RWPE2 (cell line): ENCODE measurements at places on chromosomes 2 and 18.

DNA sequence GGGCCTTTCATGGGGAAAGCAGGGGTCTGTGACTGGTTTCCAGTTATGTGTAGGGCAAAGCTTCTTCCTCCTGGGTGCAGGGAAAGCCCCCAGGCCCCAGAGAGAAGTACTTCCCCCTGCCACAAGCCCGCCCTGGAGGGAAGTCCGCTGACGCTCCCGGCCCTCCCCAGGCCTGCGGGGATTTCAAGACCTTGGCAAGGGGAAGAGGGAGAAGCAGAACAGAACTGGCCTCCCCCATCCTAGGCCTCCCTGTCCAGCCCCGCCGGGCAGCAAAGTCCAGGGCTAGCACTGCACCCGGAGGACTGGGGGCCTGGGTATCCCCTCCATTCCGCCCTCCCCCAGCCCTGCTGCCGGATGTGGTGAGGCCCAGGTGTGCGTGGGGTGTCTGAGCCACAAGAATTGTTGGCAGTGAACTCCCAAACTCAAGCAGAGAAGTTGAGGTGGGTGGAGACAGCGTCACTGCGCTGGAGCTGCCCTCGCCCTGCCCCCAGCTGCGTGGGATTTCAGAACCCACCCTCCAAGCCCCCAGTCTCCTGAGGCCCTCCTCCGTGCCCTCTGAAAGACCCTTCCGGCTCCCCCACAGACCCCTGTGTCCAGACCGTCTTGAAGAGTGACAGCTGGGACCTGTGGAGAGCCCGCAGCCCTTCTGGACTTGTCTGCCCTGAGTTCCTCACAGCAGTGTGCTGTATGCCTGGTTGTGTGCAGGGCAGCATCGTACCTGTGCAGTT lies 1.1 kb upstream of the DUSP2 start:
- H3K4me1 ChIP-seq, result no peaks in the 10 kb centered on the region
- peak; percentile 29 for DNase-seq
- no peaks in the 10 kb centered on the region for H3K27me3 ChIP-seq
- H3K4me3 ChIP-seq, result no peak overlapping the region
- no peaks in the 10 kb centered on the region for H3K36me3 ChIP-seq

DNA sequence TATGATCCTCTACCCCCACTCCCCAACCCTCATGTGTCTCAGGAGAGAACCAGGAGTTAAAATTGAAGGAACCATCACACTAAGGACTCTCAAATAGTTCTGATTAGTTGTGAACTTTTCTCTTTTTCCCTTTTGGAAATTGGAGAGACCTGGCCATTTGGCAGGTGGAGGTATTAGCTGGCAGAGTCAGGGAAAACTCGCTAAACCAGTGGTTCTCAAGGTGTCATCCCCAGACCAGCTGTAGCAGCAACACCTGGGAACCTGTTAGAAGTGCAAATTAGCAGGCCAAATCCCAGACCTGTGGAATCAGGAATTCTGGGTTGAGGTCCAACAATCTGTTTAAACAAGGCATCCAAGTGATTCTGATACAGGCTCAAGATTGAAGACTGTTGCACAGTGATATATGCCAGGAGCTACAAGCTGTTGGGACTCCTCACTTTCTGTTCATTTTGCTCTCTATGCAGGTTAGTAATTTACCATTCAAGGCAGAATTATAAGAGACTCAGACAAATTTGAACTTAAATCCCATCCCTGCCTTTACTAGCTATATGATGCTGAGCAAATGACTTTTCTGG lies 2.8 kb upstream of the TMEM131 start:
- H3K4me1 ChIP-seq, result peaks cover 3% of the 10 kb centered on the region
- no peak overlapping the region for H3K4me3 ChIP-seq
- no peak overlapping the region for H3K27ac ChIP-seq

DNA sequence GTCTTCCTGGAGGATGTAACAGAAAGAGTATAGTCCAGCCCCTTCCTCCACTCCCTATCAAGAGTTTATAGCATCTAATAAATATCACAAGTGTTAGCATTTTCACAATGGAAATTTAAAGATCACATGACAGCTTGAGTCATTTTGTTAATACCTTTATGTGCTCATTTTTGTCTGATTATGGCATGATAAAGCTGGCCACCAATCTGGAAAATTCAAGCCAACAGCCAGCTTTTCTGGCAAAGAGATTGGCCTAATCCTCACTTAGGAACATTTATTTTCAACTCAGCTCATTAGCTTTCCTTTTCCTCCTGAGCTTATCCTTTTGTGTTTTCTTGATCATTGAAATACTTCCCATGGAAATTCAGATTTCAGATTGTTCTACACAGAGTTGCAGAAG lies 262.9 kb upstream of the RBMS1 start:
- H3K4me3 ChIP-seq, result no peak overlapping the region
- H3K27me3 ChIP-seq, result no peaks in the 10 kb centered on the region
- no peak for DNase-seq
- H3K27ac ChIP-seq, result no peak overlapping the region
- H3K36me3 ChIP-seq, result no peaks in the 10 kb centered on the region
- peaks cover 23% of the 10 kb centered on the region for H3K4me1 ChIP-seq

GRCh38 chr2:30422444-30423040 lies 24.5 kb upstream of the LCLAT1 start:
- no peaks in the 10 kb centered on the region for H3K4me1 ChIP-seq
- H3K36me3 ChIP-seq, result no peaks in the 10 kb centered on the region
- H3K27me3 ChIP-seq, result no peaks in the 10 kb centered on the region
- DNase-seq, result no peak
- H3K4me3 ChIP-seq, result no peak overlapping the region

DNA sequence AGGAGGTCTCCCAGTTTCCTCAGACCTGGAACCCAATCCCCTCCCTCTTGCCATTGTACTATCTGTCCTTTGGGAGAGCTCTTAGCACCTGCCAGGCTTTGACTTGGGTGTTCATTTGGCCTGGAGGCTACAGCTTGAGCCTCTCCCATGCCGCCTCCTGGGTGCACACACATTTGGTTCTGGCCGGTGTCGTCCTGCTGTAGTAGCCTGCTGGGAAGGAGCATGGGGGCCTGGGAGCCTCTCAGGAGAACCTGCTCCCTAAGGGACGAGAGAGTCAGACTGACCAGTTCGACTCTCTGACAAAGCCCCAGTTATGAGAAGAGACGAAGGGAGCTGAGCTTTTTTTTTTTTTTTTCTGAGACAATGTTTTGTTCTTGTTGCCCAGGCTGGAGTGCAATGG lies 7.4 kb upstream of the SFTPB start:
- no peaks in the 10 kb centered on the region for H3K36me3 ChIP-seq
- no peaks in the 10 kb centered on the region for H3K27me3 ChIP-seq
- peaks cover under 1% of the 10 kb centered on the region for H3K4me1 ChIP-seq
- H3K27ac ChIP-seq, result no peak overlapping the region
- H3K4me3 ChIP-seq, result no peak overlapping the region

DNA sequence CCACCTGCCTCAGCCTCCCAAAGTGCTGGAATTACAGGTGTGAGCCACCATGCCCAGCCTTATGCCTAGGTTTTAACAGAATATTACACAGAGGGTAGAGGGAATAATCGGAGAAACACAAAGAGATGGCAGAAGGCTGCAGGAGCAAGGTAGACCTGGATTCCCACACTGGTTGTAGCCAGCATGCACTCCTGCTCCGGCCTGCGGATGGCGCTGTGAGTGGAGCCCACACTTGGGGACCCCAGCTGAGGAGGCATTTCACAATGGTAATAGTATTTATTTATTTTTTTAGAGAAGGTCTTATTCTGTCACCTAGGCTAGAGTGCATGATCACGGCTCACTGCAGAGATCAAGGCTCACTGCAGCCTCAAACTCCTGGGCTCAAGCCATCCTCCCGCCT lies 38.8 kb upstream of the DARS1 start:
- no peaks in the 10 kb centered on the region for H3K4me1 ChIP-seq
- no peak overlapping the region for H3K4me3 ChIP-seq
- no peaks in the 10 kb centered on the region for H3K36me3 ChIP-seq
- H3K27me3 ChIP-seq, result no peaks in the 10 kb centered on the region
- no peak overlapping the region for H3K27ac ChIP-seq
- no peak for DNase-seq

DNA sequence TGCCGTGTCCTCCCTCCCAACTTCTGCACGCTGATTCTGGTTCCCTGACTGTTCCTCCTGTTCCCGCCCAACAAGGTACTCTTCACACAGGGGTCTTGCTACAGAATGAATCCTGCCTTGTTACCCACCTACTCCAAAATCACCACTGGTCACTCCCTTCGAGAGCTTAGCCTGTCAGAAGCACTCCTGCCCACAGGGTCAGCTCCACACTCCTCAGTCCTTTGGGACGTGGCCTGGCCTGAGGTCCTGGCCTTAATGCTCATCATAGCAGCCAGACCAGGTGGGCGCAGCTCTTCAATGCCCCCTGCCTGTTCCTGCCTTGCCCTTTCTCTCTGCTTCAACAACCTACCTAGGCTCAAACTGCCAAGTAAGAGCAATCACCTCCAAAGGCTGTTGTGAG lies 27.8 kb upstream of the ID2 start:
- no peak overlapping the region for H3K27ac ChIP-seq
- H3K27me3 ChIP-seq, result no peaks in the 10 kb centered on the region
- H3K4me3 ChIP-seq, result no peak overlapping the region
- no peaks in the 10 kb centered on the region for H3K4me1 ChIP-seq

DNA sequence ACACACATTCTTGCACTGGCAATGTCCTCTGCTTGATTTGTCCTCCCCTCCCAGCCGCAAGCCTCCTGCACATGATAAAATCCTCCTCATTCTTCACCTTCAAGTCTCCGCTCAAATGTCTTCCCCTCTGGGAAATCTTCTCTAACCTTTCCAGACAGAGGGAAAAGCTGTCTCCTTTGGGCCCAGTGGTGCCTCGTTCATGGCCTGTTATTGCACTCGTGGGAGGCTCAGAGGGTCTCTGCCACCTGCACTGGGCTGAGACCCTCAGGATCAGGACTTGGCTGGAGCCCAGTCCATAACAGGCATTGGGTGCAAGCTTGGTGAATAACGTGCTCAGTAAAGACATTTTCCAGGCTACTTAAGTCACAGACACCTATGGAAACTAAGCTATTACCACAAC lies 68.6 kb downstream of the PTGR3 start:
- DNase-seq, result no peak
- no peak overlapping the region for H3K4me3 ChIP-seq
- no peaks in the 10 kb centered on the region for H3K4me1 ChIP-seq

- no peaks in the 10 kb centered on the region for H3K4me1 ChIP-seq
- H3K36me3 ChIP-seq, result no peaks in the 10 kb centered on the region
- DNase-seq, result no peak
Measured at GRCh38 chr2:23388294-23388693, 3.3 kb downstream of the KLHL29 start.

DNA sequence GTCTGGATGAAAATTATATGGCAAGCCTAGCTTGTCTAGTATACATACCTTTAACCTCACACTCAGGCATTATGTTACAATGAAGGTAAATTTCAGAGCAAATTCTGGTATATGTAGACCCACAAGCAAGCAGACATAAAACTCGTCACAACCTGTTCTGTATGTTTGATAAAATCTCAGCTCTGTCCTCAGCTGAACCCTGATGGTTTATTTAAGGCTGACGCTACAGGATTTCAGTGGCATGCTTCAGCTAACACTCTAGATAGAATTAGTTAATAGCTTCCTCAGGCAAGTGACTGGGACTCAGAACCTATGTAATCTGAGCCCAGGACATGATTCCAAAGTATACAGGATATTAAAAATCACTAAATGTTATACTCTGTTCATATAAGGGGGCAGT lies 68.2 kb upstream of the MC2R start:
- no peak overlapping the region for H3K27ac ChIP-seq
- no peak for DNase-seq
- H3K36me3 ChIP-seq, result no peaks in the 10 kb centered on the region
- H3K27me3 ChIP-seq, result no peaks in the 10 kb centered on the region

DNA sequence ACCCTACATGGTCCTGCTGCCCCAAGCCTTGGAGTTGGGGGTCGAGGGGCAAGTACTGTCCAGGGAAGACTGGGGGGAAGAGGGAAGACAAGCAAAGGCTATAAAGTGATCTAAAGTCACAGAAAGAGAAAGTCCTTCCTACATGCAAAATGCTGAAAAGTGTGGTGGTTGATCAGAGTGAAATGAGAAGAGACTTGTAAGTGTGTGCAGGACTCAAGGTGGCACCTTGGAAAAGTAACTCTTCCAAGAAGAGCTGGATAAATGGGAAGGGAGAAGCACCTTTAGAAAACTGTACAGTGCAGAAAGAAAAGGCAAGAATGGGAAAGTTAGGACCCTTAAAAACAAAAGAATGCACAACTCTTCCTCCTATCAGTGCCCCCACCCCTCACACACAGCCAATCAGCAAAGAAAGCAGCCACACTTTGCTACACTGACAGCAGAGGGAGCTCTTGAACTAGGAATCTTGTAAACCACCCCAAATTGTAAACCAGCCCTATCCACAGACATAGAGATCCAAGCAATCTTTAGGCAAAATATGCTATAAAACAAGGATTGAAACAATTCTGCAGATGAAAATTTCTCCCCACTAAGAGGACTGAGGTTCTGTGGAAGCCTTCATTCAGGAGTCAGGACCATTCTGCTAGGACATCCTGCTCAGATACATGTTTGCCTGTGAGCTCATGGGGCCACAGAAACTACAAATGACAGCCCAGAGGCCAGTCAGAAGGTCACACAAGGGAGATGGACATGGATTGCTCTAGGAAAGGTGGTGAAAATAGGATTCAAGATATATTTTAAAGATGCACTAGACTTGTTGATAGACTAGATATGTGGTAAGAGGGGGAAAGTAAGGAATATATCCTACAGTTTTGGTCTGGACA lies 146.4 kb downstream of the FTCDNL1 start:
- no peak overlapping the region for H3K4me3 ChIP-seq
- DNase-seq, result no peak
- H3K4me1 ChIP-seq, result no peaks in the 10 kb centered on the region

DNA sequence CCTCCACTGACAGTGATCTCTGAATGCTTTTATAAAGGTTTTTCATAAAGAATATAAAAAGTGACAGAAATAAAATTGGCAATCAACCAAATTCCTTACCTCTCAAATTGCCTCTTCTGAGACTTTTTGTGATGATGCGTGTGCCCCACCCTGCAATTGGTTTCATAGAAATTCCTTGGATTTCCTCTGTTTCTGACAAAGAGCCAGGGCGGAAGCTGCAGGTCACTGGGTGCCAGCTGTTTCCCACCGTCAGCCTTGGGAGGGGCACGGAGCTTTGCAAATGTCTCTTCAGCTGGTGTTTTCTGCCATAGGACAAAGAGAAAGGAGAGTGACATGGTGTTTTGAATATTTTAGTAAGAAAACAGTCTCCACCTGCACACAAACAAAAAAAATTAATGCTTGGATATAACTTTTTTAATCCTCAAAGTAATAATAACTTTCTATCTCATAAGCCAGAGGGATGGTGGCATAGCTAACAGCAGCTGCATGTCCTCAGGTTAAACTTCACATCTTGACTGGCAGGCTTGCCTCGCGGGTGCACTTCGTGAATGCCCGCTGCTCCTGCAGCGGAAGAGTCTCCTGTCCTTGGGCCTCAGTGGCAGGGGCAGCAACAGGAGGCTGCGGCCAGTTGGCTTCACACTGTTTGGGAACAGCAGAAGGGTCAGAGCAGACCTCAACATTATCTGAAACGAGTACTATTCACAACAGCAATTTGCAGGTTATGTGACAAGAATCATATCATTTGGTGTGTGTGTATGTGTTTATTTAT lies 24.7 kb downstream of the AGAP1 start:
- H3K27me3 ChIP-seq, result no peaks in the 10 kb centered on the region
- H3K36me3 ChIP-seq, result no peaks in the 10 kb centered on the region
- peaks cover 18% of the 10 kb centered on the region for H3K4me1 ChIP-seq
- DNase-seq, result no peak
